ENCODE measurements at places on chromosomes 7 and 10. TPM values are rescaled to one million over a fixed set of nuclear protein-coding genes. Genes with fewer than 3 reads are reported as not detected.
A peak's percentile ranks its signal among the peaks of the same experiment; 100 is the strongest.

GRCh38 chr7:124635416-124635815 is 130.2 kb downstream of the GPR37 start:
- DNase-seq, result no peak

GRCh38 chr10:91206427-91206826 is 14.0 kb upstream of the PCGF5 start:
- no peak for DNase-seq

DNA sequence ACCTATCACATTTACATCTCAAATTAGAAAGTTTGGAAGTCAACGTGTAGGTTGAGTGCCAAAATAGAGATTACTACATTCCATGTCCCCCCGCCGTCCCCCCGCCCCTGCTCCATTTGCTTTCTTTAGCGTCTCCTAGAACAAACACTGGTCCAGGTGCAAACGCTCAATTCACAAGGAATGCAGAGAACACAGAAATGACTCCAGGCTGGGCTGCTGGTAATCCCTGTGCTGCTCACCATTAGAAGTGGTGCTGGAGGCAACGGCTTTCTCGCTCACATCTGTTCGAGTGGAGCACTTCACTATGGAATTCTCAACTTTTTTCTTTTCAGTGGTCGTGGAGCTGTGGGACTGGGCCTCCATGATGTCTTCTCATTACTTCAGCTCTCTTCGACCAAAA is 14.1 kb downstream of the GLI3 start:
- no peak for DNase-seq

The ERV3-1 gene
- total RNA-seq, result 70.6 TPM

- DNase-seq, result no peak
Observed at GRCh38 chr7:81887098-81888090, 117.5 kb upstream of the HGF start.

DNA sequence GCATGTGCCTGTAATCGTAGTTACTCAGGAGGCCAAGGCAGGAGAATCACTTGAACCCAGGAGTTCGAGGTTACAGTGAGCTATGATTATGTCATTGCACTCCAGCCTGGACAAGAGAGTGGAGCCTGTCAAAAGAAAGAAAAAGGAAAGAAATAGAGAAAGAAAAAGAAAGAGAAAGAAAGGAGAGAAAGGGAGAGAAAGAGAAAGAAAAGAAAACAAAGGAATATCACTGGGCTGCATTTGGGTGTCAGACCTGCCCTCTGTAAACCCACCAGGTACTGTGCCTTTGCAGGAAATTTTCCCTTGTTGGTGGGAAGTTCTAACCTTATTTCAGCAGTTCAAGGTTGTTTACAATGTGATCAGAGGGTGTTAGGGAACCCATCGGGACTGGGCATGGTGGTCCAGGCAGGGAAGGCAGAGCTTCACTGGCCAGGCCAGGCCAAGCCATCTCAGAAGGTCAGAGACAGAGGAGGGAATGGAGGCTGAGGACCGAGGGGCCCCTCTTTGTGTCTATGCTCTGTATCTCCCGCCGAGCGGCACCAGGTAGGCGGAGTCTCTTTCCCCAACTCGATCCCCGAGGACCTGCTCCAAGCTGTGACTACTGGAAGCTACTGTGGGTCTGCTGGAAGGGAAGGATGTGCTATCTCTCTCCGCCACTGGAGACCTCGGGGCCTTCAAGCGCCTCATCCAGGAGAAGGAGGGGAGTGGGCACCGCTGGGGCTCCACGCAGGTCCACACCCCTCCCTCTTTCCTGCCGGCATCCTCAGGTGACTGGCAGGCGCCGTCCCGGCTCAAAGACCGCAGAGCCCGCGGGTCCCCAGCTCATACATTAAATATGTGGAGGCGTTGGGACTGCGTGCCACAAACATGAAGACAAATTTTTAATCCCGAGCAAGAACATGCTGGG is 15.2 kb upstream of the KAZALD1 start:
- DNase-seq, result peak; percentile 46

The GPC2 gene
- 530 TPM for total RNA-seq

The CREM gene
- 28.6 TPM for total RNA-seq

Measured in glutamatergic neuron (in vitro differentiated cells).